Esophagus squamous epithelium (tissue), 5 donors: ENCODE measurements at places on chromosomes 1 and 21. TPM values are rescaled to one million over a fixed set of nuclear protein-coding genes. Genes with fewer than 3 reads are reported as not detected.

GRCh38 chr1:206550446-206550845 is 43.1 kb downstream of the RASSF5 start:
- H3K4me3 ChIP-seq = no peak overlapping the region
- H3K27me3 ChIP-seq = no peaks in the 10 kb centered on the region
- DNase-seq = no peak
- peaks cover 10% of the 10 kb centered on the region for H3K4me1 ChIP-seq
- H3K36me3 ChIP-seq = no peaks in the 10 kb centered on the region
- H3K27ac ChIP-seq = no peak overlapping the region

The CLIC6 gene
- 0.83 TPM for total RNA-seq

The CXADR gene
- 44.2 TPM for total RNA-seq

- no peak overlapping the region for H3K4me3 ChIP-seq
- H3K27ac ChIP-seq = no peak overlapping the region
- no peaks in the 10 kb centered on the region for H3K36me3 ChIP-seq
- peaks cover 25% of the 10 kb centered on the region for H3K4me1 ChIP-seq
- DNase-seq = no peak
- no peaks in the 10 kb centered on the region for H3K27me3 ChIP-seq
These were observed 37.1 kb downstream of the ARHGEF16 start for GRCh38 chr1:3491291-3492246.

The DIRAS3 gene
- 0.66 TPM for total RNA-seq

The IL22RA1 gene
- total RNA-seq = 16.0 TPM

- no peak overlapping the region for H3K27ac ChIP-seq
- no peaks in the 10 kb centered on the region for H3K36me3 ChIP-seq
- peaks cover 59% of the 10 kb centered on the region for H3K27me3 ChIP-seq
- no peak overlapping the region for H3K4me3 ChIP-seq
These were observed 347.7 kb downstream of the NPHP4 start for GRCh38 chr1:5644281-5645134.

The DNAJB4 gene
- total RNA-seq = 20.0 TPM

DNA sequence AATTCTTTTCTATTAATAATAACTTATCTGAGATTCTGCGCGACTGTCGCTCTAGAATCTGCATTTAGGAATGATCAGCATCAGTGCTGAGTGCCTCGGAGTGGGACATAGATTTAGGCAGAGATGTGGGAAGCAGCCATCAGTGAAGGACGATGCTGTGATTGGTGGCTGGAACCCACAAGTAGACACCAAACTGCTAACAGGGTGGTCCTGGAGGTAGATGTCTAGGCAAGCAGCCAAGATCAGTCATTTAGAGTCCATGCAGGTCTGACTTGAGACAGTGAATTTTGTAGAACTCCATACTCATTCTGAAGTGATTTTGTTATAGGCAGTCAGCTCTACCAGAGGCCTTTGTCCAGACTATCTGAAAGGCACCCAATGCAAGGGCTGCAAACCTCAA is 51.8 kb upstream of the LYST start:
- no peaks in the 10 kb centered on the region for H3K36me3 ChIP-seq
- H3K4me1 ChIP-seq = peaks cover 36% of the 10 kb centered on the region
- peak overlapping the region; percentile 87 for H3K27ac ChIP-seq

- H3K27ac ChIP-seq = no peak overlapping the region
- DNase-seq = no peak
- H3K36me3 ChIP-seq = no peaks in the 10 kb centered on the region
- peaks cover 3% of the 10 kb centered on the region for H3K27me3 ChIP-seq
- H3K4me1 ChIP-seq = no peaks in the 10 kb centered on the region
These were observed 170.6 kb downstream of the PDE4B start for GRCh38 chr1:65963156-65963888.

The FMO1 gene
- total RNA-seq = 0.18 TPM

GRCh38 chr1:64995316-64995715 is 29.0 kb upstream of the JAK1 start:
- no peaks in the 10 kb centered on the region for H3K27me3 ChIP-seq
- no peak overlapping the region for H3K27ac ChIP-seq
- no peak for DNase-seq
- H3K4me3 ChIP-seq = no peak overlapping the region
